CD4-positive, CD25-positive, alpha-beta regulatory T cell (primary cell): ENCODE measurements at places on chromosomes 16 and 17. TPM values are rescaled to one million over a fixed set of nuclear protein-coding genes. Genes with fewer than 3 reads are reported as not detected.

The IL21R gene
- total RNA-seq: 63.1 TPM

DNA sequence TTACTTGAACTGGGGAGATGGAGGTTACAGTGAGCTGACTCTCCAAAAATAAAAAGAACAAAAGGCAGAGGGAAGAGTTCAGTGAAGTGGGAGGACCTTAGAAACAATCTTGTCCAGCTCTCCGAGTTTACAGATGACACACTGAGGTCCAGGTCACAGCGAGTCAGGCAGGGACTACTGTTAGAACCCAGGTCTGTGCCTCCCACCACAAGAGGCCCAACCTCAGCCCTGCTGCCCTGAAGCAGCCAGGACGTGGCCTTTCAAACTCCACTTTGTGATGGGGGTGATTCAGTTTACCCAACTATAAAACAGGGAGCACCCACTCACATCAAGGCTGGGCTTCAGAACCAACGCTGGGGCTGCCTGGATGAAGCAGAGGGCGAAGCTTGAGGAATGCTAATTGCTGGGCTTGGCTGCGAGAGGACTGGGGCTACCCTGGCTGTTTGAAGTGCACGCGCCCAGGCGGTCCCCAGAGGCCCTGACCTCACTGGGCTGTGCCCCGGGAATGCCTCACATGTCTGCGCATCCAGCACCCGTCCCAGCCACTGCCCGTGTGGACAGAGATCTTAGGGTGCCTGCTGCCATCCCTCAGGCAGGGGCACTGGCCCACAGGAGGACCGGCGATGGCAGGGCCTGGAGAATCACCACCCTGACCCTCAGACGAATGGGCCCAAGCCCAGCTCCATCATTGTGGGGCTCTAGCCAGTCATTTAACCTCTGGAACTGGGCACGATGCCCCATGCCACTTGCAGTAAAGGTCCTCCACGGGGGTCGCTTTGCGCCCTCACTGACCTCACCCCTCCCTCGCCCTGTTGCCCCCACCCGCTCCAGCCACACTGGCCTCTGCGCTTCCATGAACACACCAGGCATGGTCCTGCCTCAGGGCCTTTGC lies 11.4 kb downstream of the SLC5A10 start:
- no peak for DNase-seq
- no peak overlapping the region for H3K27ac ChIP-seq
- no peak overlapping the region for H3K4me3 ChIP-seq
- H3K4me1 ChIP-seq: peaks cover 9% of the 10 kb centered on the region

DNA sequence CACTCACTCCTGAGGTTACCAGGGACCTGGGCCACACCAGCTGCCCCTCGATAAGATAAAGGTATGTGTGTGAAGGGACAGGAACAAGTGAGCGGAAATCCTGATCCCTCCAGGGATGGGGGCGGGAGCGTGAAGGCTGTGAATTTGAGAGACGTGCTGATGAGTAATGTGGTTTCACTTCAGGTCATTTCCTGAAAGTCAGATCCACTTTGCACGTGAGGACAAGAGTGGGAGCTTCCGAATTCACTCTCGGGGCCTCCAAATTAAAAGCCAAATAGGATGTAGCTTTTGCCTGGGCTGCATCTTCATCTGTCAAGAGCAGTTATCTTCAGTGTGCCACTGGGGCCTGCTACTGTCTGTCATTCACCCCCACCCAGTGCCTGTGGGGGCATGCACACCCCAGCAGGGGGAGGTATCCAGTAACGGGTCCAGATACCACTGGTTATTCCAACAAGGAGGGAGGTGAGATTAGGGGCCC lies 87.4 kb upstream of the LHX1 start:
- no peaks in the 10 kb centered on the region for H3K36me3 ChIP-seq
- H3K27me3 ChIP-seq: no peaks in the 10 kb centered on the region
- no peak overlapping the region for H3K27ac ChIP-seq

The FOXK2 gene
- 55.6 TPM for total RNA-seq

GRCh38 chr16:85983606-85984230 lies 84.8 kb downstream of the IRF8 start:
- H3K36me3 ChIP-seq: no peaks in the 10 kb centered on the region
- DNase-seq: no peak
- no peaks in the 10 kb centered on the region for H3K27me3 ChIP-seq
- no peaks in the 10 kb centered on the region for H3K4me1 ChIP-seq
- no peak overlapping the region for H3K4me3 ChIP-seq
- H3K27ac ChIP-seq: no peak overlapping the region

The FOXN1 gene
- total RNA-seq: not detected

The CCT6B gene
- total RNA-seq: 2.7 TPM

The VPS35 gene
- 34.1 TPM for total RNA-seq

DNA sequence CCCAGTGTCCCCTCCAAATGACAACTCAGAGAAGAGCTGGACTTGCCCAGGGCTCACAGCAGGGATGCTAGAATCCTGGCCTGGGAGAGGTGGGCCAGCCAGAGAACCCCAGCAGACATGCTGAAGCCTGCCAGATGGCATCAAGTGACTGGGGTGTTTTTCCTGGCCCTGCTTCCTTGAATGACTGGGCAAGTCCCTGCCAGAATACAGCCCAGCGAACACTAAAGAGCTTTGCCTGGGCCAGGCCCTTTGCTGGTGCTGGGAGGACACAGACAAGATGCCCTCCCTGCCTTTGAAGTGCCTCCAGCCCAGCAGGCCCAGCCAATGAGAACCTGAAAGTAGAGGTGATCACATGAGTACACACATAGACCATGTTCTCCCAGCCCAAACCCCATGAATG lies 11.5 kb downstream of the ZNF319 start:
- no peaks in the 10 kb centered on the region for H3K27me3 ChIP-seq
- DNase-seq: no peak
- H3K4me1 ChIP-seq: peaks cover 19% of the 10 kb centered on the region
- no peak overlapping the region for H3K4me3 ChIP-seq

- peaks cover 8% of the 10 kb centered on the region for H3K27me3 ChIP-seq
- no peaks in the 10 kb centered on the region for H3K4me1 ChIP-seq
- no peak overlapping the region for H3K27ac ChIP-seq
- H3K36me3 ChIP-seq: no peaks in the 10 kb centered on the region
- no peak for DNase-seq
Measured at GRCh38 chr17:74606050-74606449, 14.0 kb upstream of the CD300LD start.

The CDH13 gene
- total RNA-seq: not detected

DNA sequence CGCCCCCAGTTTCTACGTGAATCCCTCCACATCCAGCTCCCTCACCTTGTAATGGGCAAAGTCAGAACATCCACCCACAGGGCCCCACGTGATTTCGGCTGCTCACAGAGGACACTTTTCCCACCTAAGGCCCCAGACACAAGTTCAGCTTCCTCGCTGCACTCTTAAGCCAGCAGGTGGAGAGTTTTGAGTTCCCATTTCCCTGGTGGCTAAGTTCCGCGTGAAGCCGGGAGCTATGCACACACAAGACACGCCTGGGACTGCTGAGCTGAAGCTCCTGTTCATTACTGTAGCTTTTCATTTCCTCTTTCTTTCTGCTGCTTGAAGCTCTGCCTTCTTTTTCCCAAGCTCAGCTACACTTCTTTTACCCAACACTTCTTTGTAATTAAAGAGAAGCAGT lies 273.8 kb downstream of the NPIPA8 start:
- no peak overlapping the region for H3K27ac ChIP-seq
- no peaks in the 10 kb centered on the region for H3K4me1 ChIP-seq
- no peaks in the 10 kb centered on the region for H3K27me3 ChIP-seq

DNA sequence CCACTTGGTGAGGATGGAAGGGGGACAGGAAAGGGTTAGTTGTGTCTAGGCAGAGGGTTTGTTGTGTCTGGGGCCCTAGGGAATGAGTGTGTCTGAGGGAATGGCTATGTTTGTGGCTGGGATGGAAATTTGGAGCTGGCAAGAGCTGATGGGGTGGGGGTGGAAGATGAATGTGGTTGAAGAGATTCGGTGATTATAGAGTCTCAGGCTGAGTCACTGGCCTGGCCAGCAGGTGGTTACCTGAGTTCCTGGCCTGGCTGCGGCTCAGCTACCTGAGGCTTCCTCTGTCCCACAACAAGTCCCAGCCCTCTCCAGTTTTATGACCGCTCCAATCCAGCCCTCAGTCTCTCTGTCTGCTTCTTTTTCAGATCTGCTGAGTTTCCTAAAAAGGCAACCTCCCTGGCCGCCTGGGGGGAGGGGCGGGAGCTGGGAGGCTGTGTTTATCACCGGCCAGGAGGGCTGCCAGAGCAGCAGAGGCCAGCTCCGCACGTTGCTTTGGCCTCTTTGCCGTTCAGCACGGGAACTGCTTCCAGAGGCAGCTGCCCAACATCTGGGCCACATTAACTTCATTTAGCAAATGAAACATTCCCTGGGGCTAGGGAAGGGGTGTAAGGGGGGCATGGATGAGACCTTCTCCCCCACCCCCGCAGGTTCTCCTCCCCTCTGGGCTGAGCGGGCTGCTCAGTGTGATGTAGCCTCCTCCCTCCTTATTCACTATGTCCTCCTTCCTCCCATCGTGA lies 21.8 kb downstream of the ITGB3 start:
- DNase-seq: no peak
- H3K27me3 ChIP-seq: no peaks in the 10 kb centered on the region
- no peak overlapping the region for H3K27ac ChIP-seq
- H3K4me3 ChIP-seq: no peak overlapping the region
- no peaks in the 10 kb centered on the region for H3K36me3 ChIP-seq

The UMOD gene
- total RNA-seq: not detected

GRCh38 chr16:17965133-17965900 lies 371.2 kb downstream of the NPIPA8 start:
- DNase-seq: no peak
- H3K4me3 ChIP-seq: no peak overlapping the region
- H3K27me3 ChIP-seq: no peaks in the 10 kb centered on the region

DNA sequence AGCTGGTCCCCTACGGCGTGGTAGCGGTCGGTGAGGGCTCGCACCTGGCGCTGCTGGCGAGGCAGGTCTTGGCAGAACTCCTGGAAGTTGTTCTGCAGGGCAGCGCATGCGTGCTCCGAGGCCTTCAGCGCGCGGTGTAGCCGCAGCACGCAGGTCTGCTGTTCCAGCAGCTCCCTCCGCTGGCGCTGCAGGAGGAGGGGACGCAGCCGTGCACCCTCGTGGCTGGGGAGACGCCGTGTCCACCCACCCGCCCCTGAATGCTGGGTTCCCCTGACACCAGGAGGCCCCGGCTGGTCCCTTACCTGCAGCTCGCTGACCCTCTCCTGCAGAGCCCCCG lies 12.2 kb downstream of the EVPL start:
- no peak overlapping the region for H3K4me3 ChIP-seq
- peaks cover 9% of the 10 kb centered on the region for H3K4me1 ChIP-seq
- no peak overlapping the region for H3K27ac ChIP-seq
- H3K27me3 ChIP-seq: no peaks in the 10 kb centered on the region
- H3K36me3 ChIP-seq: no peaks in the 10 kb centered on the region
- DNase-seq: no peak

DNA sequence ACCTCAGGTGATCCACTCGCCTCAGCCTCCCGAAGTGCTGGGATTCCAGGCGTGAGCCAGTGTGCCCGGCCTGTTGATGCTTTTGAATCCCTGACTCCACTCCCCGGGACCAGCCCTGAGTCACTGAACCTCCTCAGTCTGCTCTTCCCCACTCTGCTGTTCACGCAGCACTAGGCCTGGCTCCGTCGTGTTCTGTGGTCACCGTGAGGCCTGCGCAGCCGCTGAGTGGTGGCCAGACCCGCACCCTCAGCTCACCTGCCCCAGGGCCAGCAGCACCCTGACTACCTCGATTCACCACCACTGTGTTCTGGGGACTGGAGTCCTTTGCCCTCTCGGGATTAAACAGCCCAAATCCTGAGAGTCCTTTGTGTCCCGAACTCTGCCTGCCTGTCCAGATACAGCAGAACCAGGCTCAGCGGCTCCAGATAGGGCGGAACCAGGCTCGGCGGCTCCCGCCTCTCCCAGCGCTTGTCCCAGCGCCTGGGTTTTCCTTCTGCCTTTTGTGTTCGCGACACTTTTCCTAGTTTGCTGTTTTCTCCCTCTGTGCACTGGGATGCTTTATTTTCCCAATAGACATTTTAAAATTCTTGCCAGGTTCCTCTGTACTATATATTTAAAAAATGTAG lies 58.6 kb upstream of the ENDOV start:
- no peak overlapping the region for H3K27ac ChIP-seq
- no peaks in the 10 kb centered on the region for H3K27me3 ChIP-seq
- no peaks in the 10 kb centered on the region for H3K4me1 ChIP-seq
- DNase-seq: no peak
- peaks cover 94% of the 10 kb centered on the region for H3K36me3 ChIP-seq

The SLC35G6 gene
- total RNA-seq: not detected

The PKMYT1 gene
- total RNA-seq: 5.7 TPM

DNA sequence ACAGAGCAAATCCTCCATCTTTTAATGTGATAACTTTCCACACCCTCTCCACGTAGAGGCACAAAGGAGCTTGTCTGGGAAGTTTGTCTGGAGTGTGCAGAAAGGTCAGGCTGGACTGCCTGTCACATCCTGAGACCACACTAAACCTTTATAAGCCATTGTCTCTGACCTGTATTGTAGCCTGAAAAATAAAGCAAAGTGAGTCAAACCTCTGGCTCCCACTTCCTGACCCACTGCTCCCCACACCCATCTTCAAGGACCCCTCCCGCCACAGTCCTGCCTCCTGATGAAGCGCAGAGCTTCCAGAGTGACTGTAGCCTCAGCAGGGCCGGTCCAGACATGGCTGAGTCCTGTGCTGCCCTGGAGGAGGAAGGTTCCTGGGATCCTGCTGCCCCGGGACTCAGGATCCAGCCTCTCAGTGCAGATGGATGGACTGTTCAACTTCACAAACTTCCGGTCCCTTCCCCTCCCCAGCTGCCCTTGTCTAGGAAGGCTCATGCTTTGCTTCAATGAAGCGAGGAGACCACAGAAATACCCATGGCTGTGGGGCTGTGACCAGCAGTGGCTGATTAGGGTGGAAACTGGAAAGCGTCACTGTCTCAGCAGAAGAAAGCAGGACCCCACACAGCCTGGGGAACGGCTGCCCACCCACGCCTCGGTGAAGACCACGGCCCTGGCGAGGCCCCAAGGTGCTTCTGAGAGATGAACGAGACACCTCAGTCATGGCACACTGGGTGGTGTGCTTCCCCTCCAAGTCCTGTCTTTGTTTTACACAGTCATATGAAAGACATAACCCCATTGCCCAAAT lies 30.9 kb upstream of the CLEC18B start:
- H3K27ac ChIP-seq: no peak overlapping the region
- DNase-seq: no peak
- no peaks in the 10 kb centered on the region for H3K27me3 ChIP-seq
- H3K4me1 ChIP-seq: no peaks in the 10 kb centered on the region
- peaks cover 78% of the 10 kb centered on the region for H3K36me3 ChIP-seq
- H3K4me3 ChIP-seq: no peak overlapping the region

The MT1F gene
- total RNA-seq: 6.8 TPM

DNA sequence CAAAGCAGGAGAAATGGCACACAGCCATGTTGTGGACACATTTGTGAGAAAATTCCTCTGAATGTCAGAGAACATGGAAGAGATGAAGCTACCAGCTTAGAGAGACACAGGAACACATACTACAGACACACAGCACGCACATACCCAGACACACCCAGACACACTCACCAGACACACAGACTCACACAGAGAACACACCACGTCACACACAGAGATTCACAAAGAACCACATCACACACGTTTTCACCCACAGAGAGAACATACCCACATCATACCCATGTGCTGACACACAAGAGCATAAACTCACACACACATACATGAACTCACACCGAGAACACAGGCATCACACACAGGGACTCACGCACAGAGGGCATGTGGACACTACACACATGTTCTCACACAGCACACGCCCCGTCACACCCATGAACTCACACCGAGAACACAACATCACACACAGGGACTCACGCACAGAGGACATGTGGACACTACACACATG lies 124.9 kb downstream of the METRNL start:
- H3K27me3 ChIP-seq: no peaks in the 10 kb centered on the region
- peaks cover 16% of the 10 kb centered on the region for H3K4me1 ChIP-seq
- no peaks in the 10 kb centered on the region for H3K36me3 ChIP-seq
- no peak overlapping the region for H3K27ac ChIP-seq
- no peak overlapping the region for H3K4me3 ChIP-seq

The SDR42E1 gene
- 3.7 TPM for total RNA-seq
